ENCODE measurements at places on chromosomes 5 and 9. TPM values are rescaled to one million over a fixed set of nuclear protein-coding genes. Genes with fewer than 3 reads are reported as not detected.

GRM6 gene
- not detected for total RNA-seq

OLFM1 gene
- 9.6 TPM for total RNA-seq

SUB1 gene
- total RNA-seq = 220 TPM

PCDHGA9 gene
- 0.04 TPM for total RNA-seq

Data from A549 treated with RU486 at 1 μM for 4 hours (cell line).